ENCODE measurements at places on chromosomes 5 and 9.

DNA sequence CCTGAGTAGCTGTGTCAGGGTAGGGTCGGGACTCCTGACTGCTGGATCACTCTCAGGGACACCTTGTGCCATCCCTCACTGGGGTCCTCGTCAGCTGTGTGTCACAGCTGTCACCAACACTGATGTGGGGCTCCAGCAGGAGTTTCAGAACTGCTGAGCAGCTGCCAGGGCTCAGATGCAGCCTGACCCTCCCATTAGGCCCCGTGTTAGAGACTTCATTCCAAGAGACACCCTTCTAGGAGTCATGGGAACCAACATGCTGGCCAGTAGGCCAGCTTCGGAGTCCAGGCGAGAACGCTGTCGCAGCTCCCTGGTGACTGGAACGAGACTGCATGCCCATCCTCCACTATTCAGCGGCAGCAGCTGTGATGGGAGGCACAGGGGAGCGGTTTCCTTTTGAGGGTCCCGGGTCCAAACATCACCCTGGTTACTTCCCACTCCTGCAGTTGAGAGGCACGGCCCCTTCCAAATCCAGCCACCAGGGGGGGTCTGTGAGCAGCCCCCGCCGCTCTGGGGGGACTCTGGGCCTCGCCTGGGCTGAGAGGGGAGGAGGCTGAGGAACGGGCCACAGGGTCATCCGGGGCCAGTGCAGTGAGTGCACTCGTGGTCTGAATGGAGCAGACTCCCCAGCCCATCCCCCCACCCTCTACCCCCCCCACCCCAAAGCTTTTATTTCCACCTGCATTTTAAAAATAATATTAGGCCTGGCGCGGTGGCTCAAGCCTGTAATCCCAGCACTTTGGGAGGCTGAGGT lies 12.6 kb upstream of the TCF7 start:
- DNase-seq: peak; percentile 62

- no peak for DNase-seq
These were observed 215.6 kb upstream of the ADAMTS16 start for GRCh38 chr5:4924577-4924976.

- DNase-seq: no peak
These were observed 47.8 kb upstream of the SNX2 start for GRCh38 chr5:122727112-122727541.

DNA sequence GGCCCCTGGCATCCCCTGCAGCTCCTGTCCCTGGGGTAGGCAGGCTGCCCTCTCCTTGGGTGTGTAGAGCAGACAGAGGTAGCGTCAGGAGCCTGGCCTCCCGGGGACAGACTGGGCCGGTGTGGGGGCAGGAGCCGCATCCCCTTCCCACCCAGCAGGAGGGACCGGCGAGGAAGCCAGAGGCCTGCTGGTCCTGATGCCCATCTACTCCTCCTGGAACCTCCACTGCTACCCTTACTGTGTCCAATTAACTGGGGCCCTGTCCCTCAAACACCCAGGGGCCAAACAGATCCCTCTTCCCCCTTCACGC lies 15.6 kb downstream of the RALGDS start:
- no peak for DNase-seq

GRCh38 chr5:31417512-31417911 lies 114.4 kb downstream of the DROSHA start:
- no peak for DNase-seq

DNA sequence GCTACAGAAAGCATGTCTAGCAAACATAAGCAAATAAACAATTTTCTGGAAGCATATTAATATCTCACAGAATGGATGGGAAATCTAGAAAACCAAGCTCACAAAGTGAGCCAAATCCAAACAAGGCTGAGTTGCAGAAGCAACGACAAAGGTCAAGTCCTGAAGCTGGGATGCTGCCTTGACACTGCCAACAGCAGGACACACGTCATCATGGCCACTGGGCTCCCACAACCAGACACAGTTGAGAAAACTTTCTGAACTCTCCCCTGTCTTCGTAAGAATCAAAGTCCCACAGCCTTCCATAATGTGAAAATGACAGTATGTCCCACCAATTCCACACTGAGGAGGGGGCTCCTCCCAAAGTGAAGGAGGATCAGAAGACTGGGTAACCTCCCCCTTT lies 37.6 kb downstream of the EPB41L4A start:
- DNase-seq: no peak

DNA sequence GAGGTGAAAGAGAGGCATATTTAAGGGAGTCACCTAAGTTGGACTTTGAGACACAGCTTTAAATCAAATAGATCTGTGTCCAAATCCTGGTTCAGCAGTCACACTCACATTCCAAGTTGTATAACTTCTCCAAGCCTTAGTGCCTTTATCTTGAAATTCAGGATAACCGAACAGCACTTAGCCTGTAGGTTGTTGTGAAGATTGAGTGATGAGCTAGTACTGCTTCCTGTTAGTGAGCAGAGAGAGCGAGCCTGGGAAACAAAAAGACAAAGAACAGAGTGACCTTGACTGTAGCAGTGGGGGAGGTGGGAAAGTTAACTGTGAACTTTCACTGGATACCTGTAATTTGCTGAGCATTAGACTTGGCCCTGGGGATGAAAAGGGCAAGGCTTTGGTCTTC lies 22.4 kb downstream of the MAML1 start:
- DNase-seq: no peak
